ENCODE measurements at places on chromosomes 16 and 17. TPM values are rescaled to one million over a fixed set of nuclear protein-coding genes. Genes with fewer than 3 reads are reported as not detected.
A peak's percentile ranks its signal among the peaks of the same experiment; 100 is the strongest.

LGALS9 gene
- 16.9 TPM for total RNA-seq

DNA sequence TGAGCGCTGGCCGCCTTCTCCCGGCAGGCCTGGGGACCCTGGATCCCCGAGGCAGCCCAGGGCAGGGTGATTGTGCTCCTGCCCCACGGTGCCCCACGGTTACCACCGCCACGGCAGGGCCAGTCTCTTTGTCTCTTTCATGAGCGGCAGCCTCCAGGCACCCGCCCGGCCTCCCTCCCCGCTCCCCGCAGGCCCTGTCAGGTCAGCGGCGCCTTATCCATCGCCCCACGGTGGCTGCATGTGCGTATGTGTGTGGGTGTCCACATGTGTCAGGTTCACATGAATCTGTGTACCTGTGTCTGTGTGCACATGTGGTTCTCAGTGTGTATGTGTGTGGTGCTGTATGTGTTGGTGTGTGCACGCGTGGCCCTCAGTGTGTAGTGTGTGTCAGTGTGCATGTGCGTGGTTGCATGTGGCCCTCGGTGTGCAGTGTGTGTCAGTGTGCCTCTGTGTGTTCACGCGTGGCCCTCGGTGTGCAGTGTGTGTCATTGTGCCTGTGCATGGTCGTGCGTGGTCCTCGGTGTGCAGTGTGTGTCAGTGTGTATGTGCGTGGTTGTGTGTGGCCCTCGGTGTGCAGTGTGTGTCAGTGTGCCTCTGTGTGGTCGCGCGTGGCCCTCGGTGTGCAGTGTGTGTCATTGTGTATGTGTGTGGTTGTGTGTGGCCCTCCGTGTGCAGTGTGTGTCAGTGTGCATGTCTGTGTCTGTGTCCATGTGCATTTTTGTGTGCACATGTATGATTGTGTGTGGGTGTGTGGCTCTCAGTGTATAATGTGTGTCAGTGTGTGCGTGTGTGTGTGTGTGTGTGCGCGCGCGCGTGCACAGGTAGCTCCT, 239.2 kb upstream of the GSE1 start:
- DNase-seq = no peak

DNA sequence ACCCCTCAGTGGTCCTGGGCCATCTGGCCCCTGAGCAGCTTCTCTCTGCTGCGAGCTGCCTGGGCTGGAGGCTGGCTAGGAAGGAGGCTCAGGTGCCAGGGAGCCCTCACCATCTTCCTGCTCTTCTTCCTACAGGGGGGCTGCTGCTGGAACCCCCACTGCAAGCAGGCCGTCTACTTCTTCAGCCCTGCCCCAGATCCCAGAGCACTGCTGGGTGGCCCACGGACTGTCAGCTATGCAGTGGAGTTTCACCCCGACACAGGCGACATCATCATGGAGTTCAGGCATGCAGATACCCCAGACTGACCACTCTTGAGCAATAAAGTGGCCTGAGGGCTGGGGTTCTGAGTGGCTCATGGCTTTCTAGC, 46.1 kb downstream of the PRMT7 start:
- no peak for DNase-seq

GRCh38 chr17:17682737-17683680, 1.8 kb downstream of the RAI1 start:
- DNase-seq = peak; percentile 85

- no peak for DNase-seq
Observed at GRCh38 chr16:6204945-6205344, 1107.3 kb upstream of the EEF2KMT start.

- no peak for DNase-seq
Observed at GRCh38 chr17:42508426-42509165, 27.4 kb upstream of the NAGLU start.

ZNF23 gene
- total RNA-seq = 5.4 TPM

- DNase-seq = peak; percentile 89
Observed at GRCh38 chr17:79777894-79778503, at the start of gene CBX2. Gene CBX2 (plus strand): TSS chr17:79778148. CDS start chr17:79778236, 88 bp downstream.

Data from left ventricle myocardium superior (tissue), 1 donor.